ENCODE measurements at places on chromosomes 5 and 9. TPM values are rescaled to one million over a fixed set of nuclear protein-coding genes. Genes with fewer than 3 reads are reported as not detected.

DNA sequence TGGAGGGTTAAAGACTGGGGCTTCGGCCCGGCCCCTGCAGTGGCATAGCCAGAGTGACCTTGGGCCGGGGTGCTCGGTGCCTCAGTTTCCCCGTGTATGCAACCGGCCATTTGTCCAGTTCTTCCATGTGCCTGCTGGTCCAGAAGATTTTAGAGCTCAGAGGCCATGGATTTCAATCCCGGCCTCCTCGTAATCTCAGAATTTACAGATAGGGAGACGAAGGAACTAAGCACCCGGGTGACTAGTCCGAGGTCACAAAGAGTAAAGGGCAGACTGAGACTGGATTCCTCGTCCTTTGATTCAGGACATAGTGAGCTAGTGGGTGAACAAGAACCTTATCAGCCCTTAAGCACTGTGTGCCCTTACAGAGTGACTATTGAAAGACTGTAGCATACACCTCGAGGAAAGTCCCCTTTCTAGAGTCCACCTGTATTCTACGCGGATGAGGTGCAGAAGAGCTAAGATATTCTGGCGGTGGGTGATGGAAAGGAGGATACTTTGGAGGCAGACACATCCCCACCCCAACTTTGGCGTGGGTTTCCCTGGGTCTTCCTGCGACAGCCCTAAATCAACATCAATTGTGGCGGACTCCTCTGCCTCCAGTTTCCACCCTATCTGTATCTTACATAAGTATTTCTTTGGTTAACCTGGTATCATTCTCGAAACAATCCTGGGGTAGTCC is 597 bp downstream of the SLC31A1 start:
- no peak for DNase-seq

GRCh38 chr9:129567842-129568559 is 52.9 kb downstream of the C9orf50 start:
- DNase-seq, result peak; percentile 45

KIF24 gene
- 1.2 TPM for total RNA-seq

GRCh38 chr9:93473411-93473810 is 20.0 kb upstream of the FAM120AOS start:
- DNase-seq, result no peak

GPR107 gene
- 21.2 TPM for total RNA-seq

HAUS6 gene
- total RNA-seq, result 31.0 TPM

FGF18 gene
- 0.82 TPM for total RNA-seq

GRCh38 chr9:14313378-14313940 is 482 bp downstream of the NFIB start:
- DNase-seq, result peak; percentile 51

DNA sequence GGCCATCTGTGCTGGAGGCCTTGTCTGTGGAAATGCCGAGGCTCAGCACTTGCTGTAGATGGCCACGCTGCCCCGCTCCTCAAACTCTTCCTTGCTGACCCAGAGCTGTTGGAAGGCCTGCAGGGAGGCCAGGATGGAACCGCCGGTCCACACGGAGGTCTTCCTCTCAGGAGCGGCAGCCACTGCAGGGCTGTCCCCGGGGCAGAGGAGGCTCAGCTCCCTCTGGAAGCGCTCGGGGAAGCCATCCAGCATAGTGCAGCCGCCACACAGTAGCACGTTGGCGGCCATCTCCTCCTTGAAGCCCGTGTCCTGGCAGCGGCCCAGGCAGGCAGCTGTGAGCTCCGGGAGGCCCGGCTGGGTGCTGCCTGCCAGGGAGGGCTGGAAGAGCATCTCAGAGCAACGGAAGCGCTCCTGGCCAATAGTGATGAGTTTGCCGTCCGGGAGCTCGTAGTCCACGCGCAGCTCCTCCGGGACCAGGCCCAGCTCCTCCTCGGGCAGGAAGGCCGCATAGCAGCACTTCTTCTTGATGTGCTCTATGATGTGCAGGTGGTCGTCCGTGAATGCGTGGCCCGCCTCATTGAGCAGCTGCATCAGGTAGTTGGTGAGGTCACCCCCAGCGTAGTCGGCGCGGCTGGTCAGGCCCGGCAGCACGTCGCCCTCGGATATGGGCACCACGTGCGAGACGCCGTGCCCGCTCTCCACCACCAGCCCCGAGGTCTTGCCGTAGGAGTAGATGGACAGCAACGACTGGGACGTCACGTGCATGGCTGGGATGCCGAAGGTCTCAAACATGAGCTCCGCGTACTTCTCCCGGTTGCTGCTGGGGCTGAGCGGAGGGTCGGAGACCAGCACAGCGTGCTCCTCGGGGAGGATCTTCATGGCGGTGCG is 901 bp downstream of the ACTL7B start:
- no peak for DNase-seq

- DNase-seq, result no peak
Observed at GRCh38 chr5:8714861-8715260, 831.0 kb downstream of the SEMA5A start.

BTNL3 gene
- total RNA-seq, result not detected

GRCh38 chr5:179375236-179375685 is 30.0 kb upstream of the ADAMTS2 start:
- no peak for DNase-seq

GRM6 gene
- total RNA-seq, result under 0.01 TPM

- no peak for DNase-seq
Observed at GRCh38 chr5:99034336-99034735, 105.5 kb upstream of the CHD1 start.

DNA sequence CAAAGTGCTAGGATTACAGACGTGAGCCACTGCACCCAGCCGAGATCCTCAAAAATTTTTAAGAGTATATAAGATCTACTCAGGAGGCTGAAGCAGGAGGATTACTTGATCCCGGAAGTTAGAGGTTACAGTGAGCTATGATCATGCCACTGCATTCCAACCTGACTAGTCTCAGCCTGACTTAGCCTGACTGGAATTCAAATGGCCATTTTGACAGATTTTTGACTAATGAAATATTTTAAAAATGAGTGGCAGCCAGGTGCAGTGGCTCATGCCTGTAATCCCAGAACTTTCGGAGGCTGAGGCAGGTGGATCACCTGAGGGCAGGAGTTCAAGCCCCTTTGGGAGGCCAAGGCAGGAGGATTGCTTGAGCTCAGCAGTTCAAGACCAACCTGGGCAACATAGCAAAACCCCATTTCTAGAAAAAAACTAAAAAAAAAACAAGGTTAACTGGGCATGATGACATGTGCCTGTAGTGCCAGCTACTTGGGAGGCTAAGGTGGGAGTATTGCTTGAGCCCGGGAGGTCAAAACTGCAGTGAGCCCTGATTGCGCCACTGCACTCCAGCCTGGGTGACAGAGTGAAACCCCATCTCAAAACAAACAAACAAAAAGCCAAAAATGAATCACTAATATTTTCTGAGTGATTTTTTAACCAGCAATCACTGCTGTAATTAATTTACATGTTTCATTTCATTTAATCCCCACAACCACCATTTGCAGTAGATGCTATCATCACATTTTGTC is 16.6 kb downstream of the ATOX1 start:
- DNase-seq, result no peak
